OCI-LY7 (cell line): ENCODE measurements at places on chromosomes 1 and 21. TPM values are rescaled to one million over a fixed set of nuclear protein-coding genes. Genes with fewer than 3 reads are reported as not detected.
A peak's percentile ranks its signal among the peaks of the same experiment; 100 is the strongest.

Gene CFHR5
- not detected in 2 replicates for total RNA-seq

Gene KRTAP13-2
- not detected in 2 replicates for total RNA-seq

Gene FAM72C
- total RNA-seq, result 44.9 and 52.7 TPM in 2 replicates

Gene CLIC6
- total RNA-seq, result not detected in 2 replicates

GRCh38 chr1:41462680-41463004 is 21.8 kb downstream of the EDN2 start:
- no peak for DNase-seq

- DNase-seq, result peak; percentile 67
Observed at GRCh38 chr1:154186177-154186576, 5.7 kb downstream of the TPM3 start.
